Activated CD4-positive, CD25-positive, alpha-beta regulatory T cell treated with anti-CD3 and anti-CD28 coated beads, Interleukin-2, amount 50 U/mL, for 24 hours (primary cell): ENCODE measurements at places on chromosomes 11 and 22.

DNA sequence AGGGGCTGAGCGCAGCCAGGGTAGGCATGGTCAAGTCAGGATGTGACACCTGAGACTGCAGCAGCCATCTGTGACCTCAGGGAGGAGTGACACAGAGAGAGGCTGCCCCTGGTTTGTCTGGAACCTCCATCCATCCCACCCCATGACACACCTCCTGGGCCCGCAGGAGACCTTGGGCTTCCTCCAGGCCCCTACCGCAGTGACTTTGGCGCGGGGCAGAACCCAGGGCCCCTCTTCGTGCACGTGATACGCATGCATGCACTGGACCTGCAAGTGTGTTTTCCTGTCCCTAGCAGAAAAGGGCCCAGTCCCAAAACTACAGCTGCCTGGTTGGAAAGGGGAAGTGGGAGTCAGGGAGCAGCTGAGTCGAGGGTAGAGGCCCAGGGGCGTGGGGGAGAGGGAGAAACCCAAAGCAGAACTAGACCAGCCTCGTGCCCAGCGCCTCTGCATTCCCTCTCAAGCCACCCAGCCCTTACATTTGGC is 7.9 kb upstream of the CYTH4 start:
- ATAC-seq = no peak

- ATAC-seq = no peak
Observed at GRCh38 chr11:37905707-37906417, 1307.8 kb upstream of the RAG2 start.

DNA sequence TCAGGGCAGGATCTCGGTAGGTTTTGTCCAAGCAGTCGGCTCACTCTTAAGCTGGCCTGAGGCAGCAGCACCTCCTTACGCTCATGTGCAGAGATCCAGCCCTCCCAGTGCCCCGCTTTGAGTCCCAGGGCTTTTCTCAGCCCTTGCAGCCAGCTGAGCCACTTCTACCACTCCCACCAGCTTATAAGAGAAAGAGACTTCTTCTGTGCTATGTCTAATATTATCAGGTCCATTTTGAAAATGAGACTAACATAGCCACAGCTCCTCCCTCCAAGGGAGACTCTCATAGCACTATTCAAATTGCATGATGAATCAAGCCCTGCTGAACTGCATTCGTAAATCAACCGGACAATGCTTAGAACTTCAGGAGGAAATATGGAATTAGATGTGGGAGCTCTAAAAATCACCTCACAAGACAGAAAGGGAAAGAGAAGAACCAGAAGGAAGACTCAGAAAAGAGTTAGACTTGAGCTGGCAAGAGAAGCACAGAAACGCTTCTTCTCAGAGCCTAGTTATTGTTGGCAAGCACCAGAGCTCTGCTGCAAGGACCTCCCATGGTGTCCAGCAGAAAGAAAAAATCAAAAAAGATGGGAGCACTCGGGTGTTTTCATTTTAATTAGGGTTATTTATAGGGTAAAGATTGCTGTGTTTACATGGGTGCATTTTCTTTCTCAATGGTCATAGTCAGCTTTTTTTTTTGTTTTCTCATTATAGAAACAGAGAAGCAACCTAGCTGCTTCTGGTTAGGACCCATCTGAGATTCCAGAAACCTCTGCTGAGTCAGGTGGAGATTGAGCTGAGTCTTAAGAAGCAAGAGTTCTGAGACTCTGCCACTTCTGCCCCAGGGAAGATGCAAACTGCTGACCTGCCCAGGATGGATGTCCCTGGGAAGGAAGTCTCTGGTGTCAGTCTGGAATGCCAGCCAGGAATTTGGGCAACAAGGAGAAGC is 181.4 kb downstream of the ETS1 start:
- ATAC-seq = no peak

DNA sequence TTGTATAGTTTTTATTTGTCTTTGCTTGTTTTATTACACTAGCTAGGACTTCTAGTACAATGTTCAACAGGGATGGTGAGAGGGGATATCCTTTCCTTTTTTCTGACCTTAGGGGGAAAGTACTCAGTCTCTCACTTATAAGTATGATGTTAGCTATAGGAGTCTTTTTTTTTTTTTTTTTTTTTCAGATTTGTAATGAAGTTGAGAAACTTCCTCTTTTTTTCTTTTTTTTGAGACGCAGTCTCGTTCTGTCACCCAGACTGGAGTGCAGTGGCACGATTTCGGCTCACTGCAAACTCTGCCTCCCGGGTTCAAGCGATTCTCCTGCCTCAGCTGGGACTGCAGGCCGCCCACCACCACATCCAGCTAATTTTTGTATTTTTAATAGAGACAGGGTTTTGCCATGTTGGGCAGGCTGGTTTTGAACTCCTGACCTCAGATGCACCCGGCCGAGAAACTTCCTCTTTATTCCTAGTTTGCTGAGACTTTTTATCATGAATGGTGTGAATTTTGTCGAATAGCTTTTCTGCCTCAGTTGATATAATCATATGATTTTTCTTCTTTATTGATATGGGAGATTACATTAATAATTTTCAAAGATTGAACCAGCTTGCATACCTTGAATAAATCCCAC is 10.9 kb downstream of the TRIM22 start:
- ATAC-seq = no peak
